Amygdala (tissue), 56 donors: ENCODE measurements at places on chromosomes 6 and 20.

- DNase-seq = no peak
These were observed 1.1 kb downstream of the CTSA start for GRCh38 chr20:45892049-45892825.

GRCh38 chr6:105317607-105318533 lies 85.0 kb downstream of the PREP start:
- no peak for DNase-seq

GRCh38 chr20:39081255-39081654 lies 119.1 kb downstream of the DHX35 start:
- peak; percentile 38 for DNase-seq

DNA sequence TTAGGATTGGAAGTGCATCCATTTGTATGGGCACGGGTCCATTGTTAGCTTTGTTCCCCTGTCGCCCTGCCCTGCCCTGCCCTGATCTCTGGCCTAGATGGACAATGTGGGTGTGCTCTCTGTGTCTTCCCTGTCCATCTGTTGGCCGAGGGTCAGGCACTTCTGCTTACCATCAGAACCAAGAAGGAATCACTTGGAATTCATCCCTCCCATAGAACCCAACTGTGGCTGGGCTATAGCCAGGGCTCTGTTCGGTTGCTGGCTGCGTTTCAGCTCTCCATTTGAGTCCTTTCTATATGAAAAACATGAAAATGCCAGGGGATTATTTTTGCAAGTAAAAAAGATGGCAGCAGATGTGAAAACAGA lies 26.6 kb upstream of the TULP4 start:
- peak; percentile 34 for DNase-seq

DNA sequence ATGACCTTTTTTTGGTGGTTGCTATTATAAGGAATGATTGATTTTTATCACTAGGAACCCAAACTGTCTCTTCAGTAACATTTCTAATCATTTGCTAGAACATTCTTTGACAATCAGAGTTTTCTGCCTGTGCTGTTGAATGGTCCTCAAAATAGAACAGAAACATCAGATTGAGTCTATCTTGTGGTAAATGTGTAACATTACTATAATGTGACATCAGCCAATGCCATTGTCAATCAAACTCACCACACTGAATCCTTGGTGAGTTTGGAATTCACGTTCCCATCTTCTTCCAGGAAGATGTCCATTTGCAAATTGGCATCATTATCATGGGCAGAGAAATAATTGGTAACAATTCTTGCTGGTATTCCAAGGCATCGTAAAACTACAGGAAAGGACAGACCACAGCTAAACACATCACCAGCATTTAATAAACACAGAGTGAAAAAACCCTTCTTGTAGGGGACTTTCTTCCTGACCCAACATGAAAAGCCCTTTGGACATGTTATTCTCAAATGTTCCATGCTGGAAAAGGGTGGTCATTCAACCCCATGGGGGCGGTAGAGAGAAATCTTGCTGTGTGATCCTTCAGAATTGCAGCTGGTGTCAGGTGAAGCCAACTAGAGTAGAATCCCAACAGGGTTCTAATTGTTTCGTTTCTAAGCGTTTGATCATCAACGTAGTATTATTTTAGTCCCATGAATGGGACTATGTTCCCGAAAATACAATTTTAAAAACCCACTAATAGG lies 98.5 kb downstream of the F13A1 start:
- no peak for DNase-seq

DNA sequence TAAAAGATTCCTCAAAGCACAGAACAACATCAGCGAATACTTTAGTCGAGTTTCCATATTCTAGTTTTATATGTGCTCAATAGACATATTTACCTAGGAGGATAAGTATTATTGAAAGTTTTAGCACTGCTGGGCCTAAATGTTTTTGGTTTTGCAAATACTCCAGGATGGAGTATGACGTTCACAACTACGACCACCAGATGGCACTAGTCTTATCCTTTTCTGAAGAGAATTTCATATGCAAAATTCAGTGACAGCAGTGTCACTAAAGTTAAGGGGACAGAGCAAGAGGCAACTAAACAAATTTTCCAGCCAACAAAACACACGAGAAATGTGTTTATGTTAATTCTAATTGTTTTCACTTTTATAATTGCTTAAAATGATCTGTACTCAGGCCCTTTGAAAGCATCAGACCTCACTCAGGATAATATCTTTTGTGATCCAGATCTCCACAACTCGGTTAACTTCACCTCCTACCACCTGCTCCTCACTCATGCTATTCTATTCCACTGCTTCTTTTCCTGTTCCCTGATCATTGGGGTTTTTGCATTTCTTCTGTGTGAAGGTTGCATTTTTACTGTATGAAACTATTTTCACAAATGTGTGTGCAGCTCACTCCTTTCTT lies 220.8 kb downstream of the TRDN start:
- peak; percentile 8 for DNase-seq

DNA sequence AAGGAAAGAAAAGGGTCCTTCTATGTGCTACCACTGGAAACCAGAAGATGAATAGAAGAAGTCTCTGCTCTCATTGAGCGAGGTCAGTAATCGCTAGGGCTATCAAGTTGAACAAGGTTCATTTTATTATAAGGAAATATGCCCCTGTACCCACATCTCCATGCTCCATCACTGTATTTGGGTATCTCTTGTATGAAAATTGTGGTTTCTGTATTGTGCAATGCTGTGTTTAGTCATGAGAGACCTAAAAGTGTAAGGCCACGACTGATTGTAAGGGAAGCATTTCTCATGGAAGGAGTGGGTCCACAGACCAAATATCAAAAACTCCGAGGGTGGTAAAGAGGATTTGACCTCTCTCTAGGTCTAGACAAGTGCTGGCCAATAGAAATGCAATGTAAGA lies 3.6 kb upstream of the HS3ST5 start:
- no peak for DNase-seq

- DNase-seq = no peak
These were observed 574 bp downstream of the ARHGAP40 start for GRCh38 chr20:38602185-38602581.

- DNase-seq = peak; percentile 7
These were observed 70.2 kb downstream of the RIN2 start for GRCh38 chr20:19828232-19828631.
